CD4-positive, alpha-beta T cell treated with Interleukin-10 for 1 hour (primary cell): ENCODE measurements at places on chromosomes 1 and 21.

DNA sequence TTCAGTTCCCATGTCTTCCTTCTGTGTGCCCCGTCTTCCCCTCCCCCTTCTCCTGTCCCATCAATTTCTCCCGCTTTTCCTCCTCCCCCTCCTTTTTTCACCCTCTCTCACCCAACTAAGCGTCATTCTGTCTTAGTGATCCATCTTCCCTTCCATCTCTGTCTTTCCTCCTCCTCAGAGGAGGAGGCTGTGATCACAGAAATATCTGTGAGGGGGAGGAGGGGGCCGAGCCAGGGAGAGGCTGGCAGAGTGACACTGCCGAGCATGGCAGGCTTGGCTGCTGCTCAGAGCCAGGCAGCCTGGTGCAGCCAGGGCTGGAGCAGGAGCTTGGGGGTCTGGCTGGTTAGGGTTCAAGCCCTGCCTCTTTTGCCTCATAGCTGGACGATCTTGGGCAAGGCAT is 7.6 kb downstream of the HTR6 start:
- no peak for DNase-seq

- peak; percentile 70 for DNase-seq
Measured at GRCh38 chr1:6348511-6349191, 44.9 kb downstream of the ACOT7 start.

DNA sequence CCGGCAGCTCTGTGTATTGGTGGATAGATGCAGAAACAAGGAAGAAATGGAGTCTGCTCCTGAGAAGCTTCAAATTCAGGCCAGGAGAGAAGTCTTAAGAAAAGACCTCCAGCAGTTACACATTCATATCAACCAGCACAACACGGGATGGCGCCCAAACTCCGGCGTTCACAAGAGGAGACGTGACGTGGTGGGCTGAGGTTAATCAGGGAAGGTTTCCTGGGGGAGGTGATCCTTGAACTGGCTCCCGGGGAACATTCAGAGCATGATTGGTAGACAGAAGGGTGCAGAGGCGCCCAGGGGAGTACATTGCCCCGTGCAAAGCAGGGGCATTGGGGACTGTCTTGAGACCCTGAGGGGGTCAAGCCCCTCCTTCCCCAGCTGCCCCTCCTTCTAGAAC is 27.7 kb upstream of the SPSB1 start:
- no peak for DNase-seq

GRCh38 chr1:19088717-19089442 is 121.2 kb downstream of the UBR4 start:
- no peak for DNase-seq

DNA sequence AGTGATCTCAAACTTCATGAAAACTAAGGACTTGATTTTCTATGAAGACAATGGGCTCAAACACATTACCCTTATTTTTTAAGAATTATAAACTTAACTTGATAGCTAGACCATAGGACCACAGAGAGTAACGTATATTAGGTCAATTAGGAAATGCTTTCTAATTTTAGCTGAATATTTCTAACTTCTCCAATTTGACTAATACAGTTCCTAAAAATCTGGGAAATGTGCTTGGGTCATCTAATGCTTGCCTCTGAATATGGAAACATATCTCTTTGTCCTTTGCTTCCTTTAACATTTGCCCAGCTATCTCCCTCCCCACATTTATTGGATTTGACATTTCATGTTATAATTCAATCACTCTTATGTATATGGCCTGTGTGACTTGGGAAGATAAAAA is 141.4 kb downstream of the LHX8 start:
- no peak for DNase-seq

DNA sequence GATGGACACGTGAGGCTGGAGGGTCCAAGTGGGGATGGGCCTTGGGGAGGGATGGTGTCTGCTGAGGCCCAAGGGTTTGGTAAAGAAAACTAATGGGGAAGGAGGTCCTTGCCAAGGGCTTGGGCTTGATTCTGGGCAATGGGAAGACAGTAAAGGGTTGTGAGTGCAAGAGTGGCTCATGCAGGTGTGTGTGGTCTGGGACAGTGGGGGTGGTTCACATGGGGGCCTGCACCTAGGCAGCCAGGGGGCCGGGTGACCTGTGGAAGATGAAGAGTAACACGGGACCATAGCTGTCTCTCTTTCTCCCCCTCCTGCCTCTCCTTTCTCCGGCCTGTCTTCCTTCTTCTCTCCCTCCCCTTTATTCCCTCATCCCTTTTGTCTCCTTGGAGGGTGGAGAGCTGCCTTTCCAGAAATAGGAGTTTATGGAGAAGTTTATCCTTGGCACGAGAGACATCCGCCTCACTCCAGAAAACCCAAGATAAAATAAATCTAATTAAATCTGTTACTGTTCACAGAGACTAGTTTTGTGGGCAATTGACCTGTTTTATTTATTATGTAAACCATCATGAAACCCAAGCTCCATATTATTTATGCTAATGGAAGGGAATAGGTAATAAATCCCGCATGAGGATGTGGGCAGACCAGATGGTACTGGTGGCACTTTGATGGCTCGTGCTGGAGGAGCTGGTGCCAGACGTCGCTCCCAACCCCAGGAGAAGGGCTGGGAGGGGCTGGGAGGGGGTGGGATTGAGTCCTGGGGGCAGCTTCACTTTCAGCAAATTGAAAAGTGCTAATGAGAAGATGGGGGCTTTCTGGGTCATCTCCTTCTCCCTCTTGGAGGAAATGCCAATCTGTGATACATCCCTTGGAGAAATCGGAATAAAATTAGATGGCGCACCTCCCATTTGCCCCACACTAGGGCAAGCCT is 272.9 kb upstream of the CSF3R start:
- no peak for DNase-seq

DNA sequence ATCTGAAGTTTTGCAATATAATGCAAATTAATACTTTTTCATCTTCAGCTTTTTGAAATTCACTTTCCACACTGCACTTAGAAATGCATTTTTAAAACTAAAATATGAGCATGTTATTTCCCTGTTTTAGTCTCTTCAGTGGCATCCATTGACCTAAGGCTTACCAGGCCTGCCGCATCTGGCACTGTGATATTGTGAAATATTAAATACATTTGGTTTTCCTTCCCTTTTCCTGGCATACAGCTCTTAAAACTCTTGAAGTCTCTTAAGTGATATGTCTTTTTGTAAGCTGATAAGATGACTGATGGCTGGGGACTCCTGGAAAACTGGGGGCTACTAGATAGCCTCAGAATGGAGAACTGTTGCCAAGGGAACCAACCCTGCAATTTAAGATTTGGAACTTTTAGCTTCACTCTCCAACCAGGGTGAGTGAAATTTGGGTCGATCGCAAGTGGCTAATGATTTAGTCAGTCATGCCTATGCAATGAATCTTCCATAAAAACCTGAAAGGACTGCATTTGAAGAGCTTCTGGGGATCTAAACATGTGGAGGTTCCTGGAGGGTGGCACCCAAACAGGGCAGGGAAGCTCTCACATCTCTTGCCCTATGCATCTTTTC is 75.5 kb upstream of the PDC start:
- no peak for DNase-seq

GRCh38 chr1:53342735-53343470 is 15.0 kb upstream of the LRP8 start:
- DNase-seq, result no peak

- DNase-seq, result no peak
Measured at GRCh38 chr21:45386336-45386727, 18.6 kb upstream of the COL18A1 start.

DNA sequence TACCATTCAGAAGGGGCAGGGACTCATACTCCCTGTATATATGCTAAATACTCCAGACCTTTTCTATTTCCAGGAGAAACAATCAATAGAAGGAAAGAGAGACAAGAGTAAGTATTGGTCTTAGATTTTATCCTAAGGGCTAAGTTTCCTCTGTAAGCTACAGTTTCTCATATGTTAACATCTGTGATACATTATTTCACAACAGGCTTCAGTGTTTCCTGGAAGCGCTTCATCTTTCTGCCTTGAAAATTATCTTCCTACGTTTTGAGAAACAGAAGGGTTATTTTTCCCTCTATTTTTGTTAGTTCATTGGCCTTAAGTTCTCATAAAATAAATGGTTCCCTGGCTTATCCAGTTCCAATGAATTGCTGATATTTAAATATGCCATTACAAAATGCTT is 15.6 kb downstream of the FMO1 start:
- no peak for DNase-seq

DNA sequence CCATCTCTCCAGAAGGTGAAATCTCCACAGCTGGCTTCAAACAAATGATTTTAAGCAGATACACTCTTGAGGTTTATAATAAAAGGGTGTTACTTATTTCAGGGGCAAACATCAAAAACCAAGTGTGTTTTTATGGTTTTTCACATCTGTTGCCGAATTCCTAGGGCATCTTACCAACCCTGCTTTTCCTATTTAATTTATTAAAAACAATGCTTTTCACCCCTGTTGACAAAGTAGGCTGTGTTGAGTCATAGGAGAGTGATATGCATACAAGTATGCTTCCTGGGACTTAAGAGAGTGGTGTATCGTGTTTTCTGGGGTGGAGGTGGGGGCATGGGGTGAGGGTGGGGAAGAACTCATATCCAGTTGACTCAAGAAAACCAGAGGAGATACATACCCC is 29.3 kb upstream of the IL20 start:
- no peak for DNase-seq

- peak; percentile 21 for DNase-seq
Measured at GRCh38 chr21:35044770-35045541, 4.1 kb downstream of the RUNX1 start.

- no peak for DNase-seq
Measured at GRCh38 chr1:12220890-12221289, 8.9 kb upstream of the VPS13D start.

- DNase-seq, result no peak
Measured at GRCh38 chr1:180270530-180271271, 40.6 kb downstream of the LHX4 start.

DNA sequence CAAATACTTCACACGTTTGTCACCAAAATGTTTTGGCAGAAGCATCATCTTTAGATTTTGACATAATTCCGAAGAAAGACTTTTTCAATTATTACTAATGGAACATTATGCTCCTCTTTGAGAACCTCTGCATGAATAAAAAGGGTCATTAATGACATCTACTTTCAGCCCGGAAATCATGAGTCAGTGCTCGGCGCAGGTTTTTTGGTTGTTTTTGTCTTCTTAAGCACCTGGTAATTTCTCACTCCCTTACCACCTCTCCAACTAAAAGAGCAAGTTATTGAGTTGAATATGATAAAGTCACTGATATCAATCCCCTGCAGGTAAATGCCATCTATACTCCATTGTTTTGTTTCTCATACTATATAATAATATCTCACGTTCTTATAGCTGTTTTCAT is 113.0 kb upstream of the PBX1 start:
- no peak for DNase-seq

GRCh38 chr1:220685879-220686278 is 4.3 kb upstream of the C1orf115 start:
- no peak for DNase-seq

GRCh38 chr21:39837861-39838359 is 29.3 kb upstream of the PCP4 start:
- no peak for DNase-seq

GRCh38 chr1:243287652-243288051 is 31.8 kb downstream of the SDCCAG8 start:
- DNase-seq, result peak; percentile 4

- no peak for DNase-seq
Measured at GRCh38 chr1:181482521-181483284, 614 bp upstream of the CACNA1E start.

GRCh38 chr1:70134148-70134547 is 71.2 kb downstream of the LRRC40 start:
- DNase-seq, result no peak

GRCh38 chr1:76075188-76075489 is 593 bp downstream of the ST6GALNAC3 start:
- DNase-seq, result no peak
